T1000 (cell line): ENCODE measurements at places on chromosomes 6 and 20.

DNA sequence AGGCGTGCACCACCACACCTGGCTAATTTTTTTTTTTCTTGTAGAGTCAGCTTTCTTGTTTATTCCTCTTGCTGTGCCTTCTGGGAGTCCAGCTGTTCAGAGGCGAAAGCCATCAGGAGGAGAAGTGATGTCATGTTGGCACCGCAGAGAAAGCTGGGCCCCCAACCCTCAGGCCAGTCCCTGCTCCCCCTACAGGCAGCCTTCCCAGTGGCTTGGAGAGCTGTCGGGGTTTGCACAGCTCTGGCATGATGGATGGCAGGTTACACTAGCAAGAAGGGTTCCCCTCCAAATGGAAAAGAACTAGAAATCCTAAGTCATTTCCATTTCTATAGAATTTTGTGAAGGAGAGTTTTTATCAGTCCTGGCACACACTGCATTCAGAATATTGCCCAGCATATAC, 72.6 kb downstream of the C6orf52 start:
- no peak for DNase-seq

DNA sequence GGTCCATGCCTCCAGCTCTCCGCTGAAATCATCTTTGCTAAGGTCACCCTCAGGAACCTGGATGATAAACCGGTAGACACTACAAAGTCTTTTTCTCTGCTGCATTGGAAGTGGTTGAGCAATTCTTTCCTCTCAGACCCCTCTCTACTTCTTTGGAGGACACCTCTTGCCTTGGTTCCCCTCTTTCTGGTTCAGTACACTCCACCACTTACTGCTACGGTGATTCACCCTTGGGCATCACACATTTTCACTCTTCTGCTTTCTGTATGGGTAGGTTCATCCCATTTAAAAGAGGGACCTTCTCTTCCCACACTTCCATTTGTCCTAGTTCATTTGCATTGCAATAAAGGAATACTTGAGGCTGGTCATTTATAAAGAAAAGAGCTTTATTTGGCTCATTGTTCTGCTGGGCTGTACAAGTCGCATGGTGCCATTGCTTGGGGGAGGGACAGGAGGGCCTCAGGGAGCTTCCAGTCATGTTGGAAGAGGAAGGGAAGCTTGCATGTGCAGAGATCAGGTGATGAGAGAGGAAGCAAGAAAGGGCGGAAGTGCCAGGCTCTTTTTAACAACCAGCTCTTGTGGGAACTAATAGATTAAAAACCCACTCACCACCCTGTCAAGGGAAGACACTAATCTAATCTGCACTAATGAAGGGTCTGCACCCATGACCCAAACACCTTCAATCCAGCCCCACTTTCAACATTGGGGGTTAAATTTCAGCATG, 149.7 kb upstream of the TMEM170B start:
- DNase-seq, result no peak

GRCh38 chr20:23228912-23229311, 121.7 kb upstream of the NXT1 start:
- no peak for DNase-seq

DNA sequence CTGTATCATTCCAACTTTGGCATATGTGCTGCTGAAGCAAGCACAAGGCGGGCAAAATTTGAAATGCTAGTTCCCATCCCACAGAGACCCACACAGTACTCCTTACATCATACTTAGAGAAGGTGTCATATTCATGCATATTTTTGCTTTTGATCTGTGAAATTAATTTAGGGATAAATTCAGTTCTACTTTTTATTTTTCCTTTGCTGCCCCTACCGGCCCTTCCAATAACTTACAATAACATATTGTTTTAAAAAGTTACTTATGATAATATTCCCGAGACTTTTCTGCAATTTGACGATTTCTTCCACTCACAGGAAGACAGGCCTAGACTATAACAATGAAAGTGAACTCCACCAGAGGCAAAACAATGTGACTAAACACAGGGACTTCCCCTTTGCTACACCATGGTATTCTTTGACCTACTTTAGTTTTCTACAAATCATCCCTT, 35.0 kb downstream of the SESN1 start:
- no peak for DNase-seq

DNA sequence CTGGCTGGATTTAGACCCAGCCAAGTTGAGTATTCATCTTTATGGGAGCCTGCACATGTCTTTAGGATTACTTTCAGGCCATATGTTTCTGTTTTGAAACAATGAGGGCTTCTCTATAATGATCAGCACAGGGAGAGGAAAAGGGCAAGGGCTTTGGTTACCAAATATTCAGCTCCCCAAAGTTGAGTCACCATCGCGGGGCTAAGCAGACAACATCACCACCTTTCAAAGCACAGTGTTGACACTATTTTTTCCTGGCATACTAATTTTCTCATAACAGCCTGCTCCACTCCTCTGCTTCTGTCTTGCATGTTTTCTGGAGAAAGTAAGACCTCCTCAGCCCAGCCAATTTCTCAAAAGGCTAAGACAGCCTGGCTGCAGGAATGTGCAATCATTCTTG, 4.9 kb downstream of the SCML4 start:
- no peak for DNase-seq

GRCh38 chr6:159645640-159646039, 47.4 kb downstream of the SOD2 start:
- DNase-seq, result no peak

DNA sequence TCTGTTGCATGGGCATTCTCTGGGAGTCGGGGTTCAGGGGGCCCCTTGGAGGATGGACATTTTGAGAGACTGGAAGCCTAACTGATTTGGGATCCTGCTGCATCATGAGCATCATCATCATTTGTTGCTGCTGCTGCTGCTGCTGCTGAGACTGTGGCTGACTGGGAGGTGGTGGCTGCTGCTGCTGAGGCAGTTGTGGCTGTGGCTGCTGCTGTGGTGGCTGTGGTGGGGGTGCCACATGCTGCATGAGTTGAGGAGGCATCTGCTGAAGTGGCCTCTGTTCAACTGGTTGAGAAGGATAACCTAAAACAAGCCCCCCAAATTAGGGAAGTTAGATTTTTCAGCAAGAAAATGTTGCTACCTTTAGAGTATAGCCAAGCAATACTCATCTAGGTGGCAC, 38.9 kb downstream of the TP53INP2 start:
- DNase-seq, result no peak

- no peak for DNase-seq
These were observed 11.8 kb downstream of the SLC17A3 start for GRCh38 chr6:25862199-25862598.

DNA sequence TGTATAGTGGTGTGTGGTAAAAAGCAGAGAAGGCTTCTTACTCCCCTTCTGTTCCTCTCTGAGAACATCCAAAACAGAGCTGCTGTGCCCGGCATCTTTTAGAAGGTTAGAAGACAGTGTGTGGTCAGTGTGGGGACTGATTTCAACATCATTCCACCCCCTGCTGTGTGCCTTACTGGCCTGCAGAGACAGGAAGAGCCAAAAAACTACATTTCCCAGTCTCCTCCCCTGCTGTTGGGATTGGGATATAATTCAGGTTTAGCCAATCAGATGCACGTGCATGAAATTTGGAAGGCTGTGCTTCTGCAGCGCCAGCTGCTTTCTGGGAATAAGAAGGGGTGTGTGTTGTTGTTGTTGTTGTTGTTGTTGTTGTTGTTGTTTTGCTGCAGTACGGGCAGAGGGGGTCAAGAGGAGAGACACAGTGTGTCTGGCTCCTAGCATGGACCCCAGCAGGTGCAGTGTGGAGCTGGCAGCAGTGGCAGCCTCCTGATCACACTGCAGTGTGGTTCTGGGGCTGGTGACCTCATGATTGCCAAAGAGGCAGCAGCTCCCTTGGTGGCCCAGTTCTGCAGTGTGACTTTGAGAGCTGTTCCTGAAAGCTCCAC, 74.7 kb downstream of the MRPL14 start:
- DNase-seq, result no peak

- no peak for DNase-seq
These were observed 4.3 kb downstream of the CDC25B start for GRCh38 chr20:3800256-3800877.

DNA sequence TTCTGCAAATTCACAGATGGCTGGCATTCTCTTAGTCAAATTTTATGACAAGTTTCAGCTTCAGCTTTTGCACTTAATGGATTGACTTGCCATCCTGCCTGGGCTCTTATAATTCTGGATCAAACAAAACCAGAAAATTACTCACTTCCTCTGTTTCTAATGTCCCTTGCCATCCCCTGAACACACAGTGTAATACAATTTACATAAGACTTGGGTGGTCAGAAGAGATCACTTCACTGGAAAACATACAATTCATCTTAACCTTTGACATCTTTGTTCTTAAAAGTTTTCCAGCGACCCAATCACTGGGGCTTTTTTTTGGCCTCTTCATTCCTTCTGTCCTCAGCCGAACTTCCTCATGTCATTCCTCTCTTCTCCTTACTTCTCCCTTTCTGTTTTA, 199.0 kb downstream of the ARHGAP18 start:
- DNase-seq, result no peak

DNA sequence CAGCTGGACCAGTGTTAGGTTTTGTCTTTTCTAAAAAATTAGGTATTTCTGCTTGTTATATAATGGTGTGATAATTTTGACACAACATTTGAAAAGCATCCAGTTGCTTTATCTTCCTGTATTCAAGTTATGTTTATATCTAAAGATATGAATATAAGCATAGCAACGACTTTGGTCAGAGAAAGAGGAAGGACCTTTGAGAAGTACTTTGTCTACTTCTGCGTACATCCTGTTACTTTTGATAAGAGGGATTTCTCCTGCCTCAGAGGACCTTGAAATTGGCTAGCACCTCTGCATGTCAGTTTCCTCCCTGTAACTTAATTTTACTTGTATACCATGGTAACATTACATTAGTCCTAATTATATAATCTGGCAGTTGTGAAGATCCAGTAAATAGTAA, 24.8 kb downstream of the PHF20 start:
- no peak for DNase-seq

GRCh38 chr20:16708602-16709001, 21.2 kb upstream of the SNRPB2 start:
- DNase-seq, result no peak

DNA sequence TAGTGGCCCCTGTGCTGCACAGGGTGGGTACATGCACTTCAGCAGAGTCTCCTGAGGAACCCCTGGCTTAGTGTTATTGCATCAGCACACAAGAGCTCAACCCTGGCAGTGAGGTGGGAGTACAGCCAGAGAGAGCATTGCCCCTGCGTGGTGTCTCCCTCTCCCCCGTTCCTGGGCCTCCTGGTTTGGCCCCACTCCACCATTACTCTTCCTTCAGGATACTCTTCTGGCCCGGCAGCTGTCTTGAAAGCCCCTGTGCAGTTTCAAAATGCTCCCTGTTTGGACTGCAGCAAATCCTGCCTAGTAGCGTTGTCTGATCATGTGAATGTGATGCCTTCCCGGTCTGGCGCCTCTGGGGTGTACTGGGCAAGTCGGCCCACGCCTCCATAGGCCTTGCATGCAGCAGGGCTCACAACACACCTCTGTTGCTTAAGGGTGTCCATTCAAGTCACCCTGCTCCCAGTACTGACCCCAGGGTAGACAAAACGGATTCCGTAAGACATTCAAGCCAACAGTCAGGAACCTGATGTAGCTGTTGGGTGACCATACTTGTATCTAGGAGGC, 32.1 kb downstream of the TXNDC5 start:
- DNase-seq, result no peak

DNA sequence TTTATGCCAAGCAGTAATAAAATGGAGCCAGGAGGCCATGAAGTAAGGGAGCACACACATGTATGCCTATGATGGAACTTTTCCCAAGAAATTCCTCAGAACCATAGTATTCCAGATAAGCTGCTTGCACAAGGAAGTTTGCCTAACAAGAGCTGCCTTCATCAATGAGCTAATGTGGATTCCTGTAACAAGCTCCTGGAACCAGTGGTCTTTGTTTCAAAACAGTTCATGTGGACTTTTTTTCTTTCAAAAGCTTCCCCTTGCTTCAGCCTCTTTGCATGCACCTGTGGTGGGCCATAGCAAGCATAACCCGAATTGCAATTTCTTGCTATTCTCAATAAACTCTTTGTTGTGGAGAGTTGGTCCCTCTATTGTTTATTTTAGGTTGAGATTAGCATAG, 359.6 kb downstream of the UTRN start:
- no peak for DNase-seq

- DNase-seq, result no peak
These were observed 203.3 kb upstream of the LAMP5 start for GRCh38 chr20:9311132-9311531.

GRCh38 chr6:125191916-125192609, 38.5 kb downstream of the TPD52L1 start:
- no peak for DNase-seq

GRCh38 chr20:32970973-32971300, 33.3 kb downstream of the SUN5 start:
- no peak for DNase-seq

DNA sequence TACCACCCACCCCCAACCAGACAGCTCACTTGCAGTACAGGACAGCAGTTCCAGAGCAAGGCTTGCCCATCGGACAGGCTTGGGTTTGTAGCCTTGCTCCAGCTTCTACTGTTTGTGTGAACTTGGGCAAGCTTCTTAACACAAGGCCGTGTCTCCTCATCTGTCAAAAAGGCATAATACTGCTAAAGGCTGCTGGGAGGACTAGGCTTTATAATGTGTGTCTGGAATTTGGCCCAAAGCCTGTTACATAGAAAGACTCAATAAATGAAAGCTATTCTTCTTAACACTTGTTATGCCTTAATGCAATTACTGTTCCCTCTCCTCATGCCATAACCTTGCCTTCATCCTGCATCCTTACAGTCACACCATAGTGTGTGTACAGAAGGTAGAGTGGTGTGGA, 43.4 kb downstream of the LYRM4 start:
- DNase-seq, result no peak

- no peak for DNase-seq
These were observed 32.7 kb downstream of the WDR27 start for GRCh38 chr6:169669147-169669546.

- no peak for DNase-seq
These were observed 921.8 kb upstream of the EPHA7 start for GRCh38 chr6:94341173-94341572.

DNA sequence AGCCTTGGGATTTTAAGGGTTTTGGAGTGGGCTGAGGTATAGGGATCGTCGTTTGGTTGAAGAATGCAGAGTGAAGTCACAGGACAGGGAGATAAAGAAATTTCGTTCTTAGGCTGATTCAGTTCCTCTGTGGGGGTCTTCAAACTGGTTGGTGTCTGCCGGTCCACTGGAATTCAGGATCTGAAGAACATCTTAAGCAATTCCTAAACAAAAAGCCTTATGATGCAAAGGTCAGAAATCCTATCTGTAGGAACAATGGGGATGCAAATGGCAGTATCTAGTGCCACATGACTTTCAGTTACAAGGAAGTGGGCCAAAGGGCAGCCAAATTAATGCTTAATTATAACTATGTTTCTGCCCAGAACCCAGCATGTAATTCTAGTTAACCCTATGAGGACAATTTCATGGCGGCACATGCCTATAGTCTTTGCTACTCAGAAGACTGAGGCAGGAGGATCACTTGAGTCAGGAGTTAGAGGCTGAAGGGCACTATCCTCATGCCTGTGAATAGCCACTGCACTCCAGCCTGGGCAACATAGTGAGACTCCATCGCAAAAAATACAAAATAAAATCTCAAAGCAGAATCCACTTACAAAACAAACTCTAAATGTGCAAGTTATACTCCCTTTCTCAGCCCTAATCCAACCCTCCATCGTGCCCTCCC, 4.6 kb upstream of the SLC2A10 start:
- no peak for DNase-seq
